ENCODE measurements at places on chromosomes 16 and 17.

- DNase-seq, result no peak
Measured at GRCh38 chr16:2490190-2491105, 15.5 kb downstream of the TBC1D24 start.

DNA sequence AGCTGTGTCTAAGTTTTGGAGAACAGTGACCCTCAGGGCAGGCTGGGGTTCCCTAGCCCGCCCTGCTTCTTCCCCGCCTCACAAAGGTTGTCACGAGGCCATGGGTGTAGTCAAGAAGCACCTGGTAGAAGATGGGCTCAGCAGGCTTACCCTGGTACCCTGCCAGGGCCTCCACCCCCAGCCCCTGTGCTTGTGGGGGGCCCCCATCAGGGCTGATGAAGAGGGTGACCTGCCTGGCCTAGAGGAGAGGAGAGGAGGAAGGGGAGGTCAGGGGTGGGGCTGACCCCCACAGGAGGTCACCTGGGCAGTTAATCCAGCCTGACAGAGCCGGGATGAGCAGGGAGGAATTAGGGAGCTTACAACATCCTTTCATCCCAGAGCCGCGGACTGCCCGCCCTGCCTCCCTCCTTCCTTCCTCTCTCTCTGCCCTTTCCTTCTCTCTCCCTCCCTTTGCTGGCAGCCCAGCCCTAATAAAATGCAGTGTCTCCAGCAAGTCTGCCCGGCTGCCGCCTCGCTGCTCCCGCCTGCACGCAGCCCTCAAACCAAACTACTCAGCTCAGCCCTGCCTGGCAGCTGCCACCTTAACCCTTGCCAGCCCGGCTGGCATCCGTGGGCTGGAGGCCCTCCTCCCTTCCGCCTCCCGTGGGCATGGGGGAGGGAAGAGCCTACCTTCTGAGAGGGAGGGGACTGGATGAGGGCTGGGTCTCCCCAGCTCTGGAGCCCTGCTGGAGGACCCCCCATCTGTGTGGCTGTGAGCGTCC lies 7.2 kb downstream of the DLX3 start:
- DNase-seq, result no peak

- DNase-seq, result peak; percentile 10
Measured at GRCh38 chr17:9837551-9838471, 12.1 kb downstream of the GLP2R start.

DNA sequence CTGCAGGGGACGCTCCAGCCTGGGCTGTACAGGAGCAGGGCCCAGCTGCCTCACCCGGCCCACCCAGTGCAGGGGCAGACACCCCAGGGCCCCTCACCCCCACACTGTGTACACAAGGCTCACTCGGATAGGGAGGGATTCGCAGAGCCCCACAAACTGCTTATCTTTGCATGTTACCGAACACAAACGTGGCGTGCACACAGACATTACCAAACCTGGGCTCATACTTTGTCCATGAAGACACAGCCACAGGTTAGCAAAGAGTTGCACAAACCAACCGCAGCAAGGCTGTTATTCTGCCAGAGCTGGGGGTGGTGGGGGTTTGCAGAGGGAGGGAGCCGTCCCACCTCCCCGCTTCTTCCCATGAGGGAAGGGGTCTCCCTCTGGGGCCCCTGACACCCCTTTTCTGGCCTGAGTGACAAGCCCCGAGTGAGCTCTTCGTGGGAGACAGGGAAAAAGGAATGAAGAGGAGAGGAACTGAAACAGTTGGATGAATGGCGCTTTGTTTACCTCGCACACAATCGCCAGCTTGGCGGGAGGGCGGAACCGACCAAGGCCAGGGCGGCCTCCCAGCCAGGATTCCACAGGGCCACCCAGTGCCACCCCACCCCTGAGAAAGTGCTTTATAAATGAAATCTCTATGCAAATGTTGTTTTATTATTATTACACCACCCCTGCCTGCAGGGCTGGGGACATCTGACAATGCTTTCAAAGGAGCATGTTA lies 434 bp upstream of the CPSF4L start:
- DNase-seq, result no peak

GRCh38 chr17:19447085-19447583 lies 36.1 kb downstream of the RNF112 start:
- DNase-seq, result peak; percentile 43

GRCh38 chr17:37816950-37817349 lies 72.1 kb upstream of the HNF1B start:
- no peak for DNase-seq

DNA sequence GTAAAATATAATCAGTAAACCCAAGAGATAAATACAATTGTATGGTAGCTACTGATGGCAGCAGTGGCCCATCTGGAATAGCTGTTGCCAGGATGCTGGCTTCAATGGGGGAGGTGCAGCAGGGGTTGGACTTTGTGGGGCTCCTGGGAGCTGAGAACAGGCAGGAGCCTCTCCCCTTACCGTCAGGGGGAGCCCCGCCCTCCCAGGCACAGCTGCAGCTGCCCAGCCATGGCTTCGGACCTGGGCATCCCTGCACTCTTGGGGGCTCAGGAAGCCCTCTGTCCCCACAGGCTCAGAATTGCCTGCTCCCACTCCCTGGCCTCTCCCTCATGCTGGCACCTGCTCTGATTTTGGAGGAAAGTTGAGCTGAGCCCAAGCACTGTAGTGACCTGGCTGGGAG lies 741.1 kb downstream of the CDH11 start:
- DNase-seq, result no peak

- peak; percentile 30 for DNase-seq
Measured at GRCh38 chr16:3696425-3697218, 20.7 kb downstream of the TRAP1 start.

GRCh38 chr17:17051791-17052461 lies 9.7 kb downstream of the MPRIP start:
- no peak for DNase-seq

DNA sequence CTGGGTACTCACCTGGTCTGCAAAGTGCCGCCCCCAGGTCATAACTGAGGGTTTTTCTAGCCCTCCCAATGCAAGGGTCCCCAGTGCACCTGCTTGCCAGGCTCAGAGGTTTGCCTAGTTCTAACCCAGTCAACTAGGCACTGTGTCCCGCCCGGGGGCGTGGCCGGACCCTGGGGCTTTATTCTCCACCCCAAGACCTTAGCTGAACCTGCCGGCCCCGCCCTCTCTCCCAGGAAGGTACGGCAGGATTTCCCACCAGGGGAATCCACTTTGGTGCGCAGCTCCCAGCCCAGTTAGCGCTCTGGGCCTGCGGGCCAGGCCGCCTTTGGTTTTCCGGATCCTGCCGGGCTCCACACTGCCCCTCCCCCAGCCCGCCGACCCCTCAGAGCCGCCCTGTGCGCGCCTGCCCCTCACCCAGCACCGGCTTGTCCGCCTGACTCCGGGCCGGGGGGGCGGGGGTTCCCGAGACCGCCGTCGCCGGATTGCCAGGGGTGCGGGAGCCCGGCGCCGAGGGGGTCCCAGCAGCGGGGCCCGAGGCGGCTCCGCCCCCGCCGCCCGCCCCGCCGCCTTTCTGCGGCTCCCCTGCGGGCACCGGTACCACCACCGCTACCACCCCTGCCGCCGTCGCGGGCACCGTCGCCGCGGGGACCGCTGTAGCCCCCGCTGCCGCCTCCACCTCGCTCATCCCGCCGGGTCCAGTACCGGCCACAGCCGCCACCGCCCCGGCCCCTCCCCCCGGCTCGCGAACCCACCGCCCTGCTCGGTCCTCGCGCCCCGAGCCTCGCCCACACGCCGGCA lies 424 bp downstream of the YBX2 start:
- no peak for DNase-seq

GRCh38 chr17:51083981-51084380 lies 36.7 kb downstream of the SPAG9 start:
- DNase-seq, result no peak

GRCh38 chr17:45841883-45842525 lies 2.7 kb upstream of the SPPL2C start:
- no peak for DNase-seq

DNA sequence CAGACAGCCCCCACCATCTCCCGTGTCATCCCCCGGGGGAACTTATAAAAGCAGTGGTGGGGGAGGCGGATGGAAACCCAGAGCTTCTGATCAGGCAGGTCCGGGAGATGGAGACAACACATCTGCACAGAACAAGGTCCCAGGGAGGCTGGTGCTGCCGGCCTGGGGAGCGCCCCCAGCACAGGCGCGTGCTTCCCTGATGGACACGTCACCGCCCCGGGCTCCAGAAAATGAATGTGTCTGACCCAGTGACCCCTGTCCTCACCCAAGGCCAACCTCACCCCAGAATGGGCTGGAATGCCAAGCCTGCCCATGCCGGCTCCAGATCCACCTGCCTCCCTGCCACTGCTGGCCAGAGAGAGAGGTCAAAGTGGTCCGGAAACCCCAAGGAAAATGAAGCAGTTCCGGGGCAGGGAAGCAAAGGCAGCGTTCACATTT lies 12.5 kb downstream of the SLC7A5 start:
- no peak for DNase-seq

- no peak for DNase-seq
Measured at GRCh38 chr17:245611-246010, 64.2 kb upstream of the DOC2B start.

GRCh38 chr17:292016-292415 lies 60.6 kb downstream of the RPH3AL start:
- DNase-seq, result no peak

DNA sequence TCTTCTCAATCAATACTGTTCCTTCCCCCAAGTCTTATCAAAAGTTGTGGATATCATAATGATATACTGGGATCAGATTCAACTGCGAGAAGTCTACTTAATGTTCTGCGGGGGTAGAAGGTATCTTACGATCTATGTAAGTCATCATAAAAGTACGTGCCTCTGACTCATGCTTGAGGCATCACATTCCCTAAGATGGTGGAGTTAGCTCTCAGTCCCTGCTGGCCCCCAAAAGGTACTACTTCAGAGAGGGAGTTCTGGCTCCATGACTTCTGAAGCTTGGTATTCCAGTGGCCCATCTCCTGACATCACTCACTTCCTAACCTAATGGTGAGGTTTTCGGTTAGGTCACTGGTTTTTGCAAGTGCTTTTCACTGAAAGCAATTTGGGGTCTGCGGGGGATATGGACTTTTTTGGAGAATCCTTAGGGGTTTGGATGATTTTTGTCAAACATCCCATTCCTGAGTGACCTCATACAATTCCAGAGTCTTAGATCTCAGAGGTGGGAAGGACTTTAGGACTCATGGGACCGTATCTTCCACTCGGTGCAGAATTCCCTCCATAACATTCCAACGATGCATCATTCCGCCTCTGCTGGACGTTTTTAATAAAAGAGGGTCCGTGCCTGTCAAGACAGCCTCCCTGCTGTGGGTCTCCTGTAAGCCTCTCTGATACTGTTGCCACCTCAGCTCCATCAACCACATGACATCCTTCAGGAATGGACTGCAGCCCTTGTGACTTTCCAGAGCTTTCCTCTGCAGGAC lies 74.3 kb downstream of the DYNLRB2 start:
- DNase-seq, result no peak

GRCh38 chr17:67051155-67051538 lies 6.8 kb downstream of the CACNG1 start:
- no peak for DNase-seq

DNA sequence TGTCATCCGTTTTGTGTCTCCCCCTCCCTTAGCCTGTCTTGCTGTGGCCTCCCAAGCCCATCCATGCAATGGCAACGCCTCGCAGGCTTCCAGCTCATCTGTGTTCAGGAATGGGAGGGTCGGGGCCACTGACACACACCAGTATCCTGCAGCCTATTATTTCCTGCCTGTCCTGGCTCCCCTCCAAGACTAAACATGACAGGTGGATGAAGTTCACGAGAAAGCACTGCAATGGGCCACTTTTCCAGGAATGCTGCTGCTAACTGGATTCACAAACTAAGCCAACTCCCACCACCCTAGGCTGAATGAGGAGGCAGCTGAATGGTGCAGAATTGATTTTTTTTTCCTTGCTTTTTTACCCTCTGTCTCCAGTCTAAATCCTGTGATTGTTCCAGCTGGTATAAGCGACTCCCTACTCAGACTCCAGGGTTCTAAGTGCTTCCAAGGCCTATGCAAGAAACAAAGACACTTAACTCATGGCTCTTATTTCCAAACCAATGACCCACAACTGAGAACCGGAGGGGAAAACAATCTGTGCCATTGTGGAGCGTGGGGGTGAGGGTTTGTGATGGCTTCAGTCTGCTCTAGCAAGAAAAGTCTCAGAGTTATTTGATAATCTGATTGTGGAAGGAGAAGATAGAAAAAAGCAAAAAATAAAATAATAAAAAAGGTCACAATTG lies 23.3 kb downstream of the TMEM100 start:
- DNase-seq, result no peak

All from AG09319 (cell line).